ENCODE measurements at places on chromosomes 2 and 18.

- DNase-seq = no peak
Observed at GRCh38 chr2:72927619-72928550, 10.6 kb downstream of the EMX1 start.

DNA sequence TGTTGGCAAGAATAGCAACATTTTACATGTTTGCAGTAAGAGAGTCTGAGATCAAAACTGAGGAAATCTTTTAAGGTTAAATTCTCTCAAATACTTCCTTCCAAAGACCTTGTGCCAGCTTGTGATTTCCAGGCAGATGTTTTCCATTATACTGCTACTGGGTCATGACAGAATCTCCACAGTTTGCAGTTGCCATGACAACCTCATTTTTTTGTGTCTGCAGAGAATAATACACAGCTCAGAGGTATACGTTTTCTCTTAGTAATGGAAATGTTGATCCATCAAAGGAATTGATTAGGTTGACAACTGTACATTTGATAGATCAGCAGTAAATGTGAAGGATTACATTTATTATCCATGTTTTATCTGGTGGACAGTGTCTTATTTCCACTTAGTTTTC, 29.1 kb upstream of the CSRNP3 start:
- no peak for DNase-seq

- no peak for DNase-seq
Observed at GRCh38 chr18:25180973-25181548, 170.9 kb downstream of the ZNF521 start.

- DNase-seq = no peak
Observed at GRCh38 chr2:195500879-195501278, 156.1 kb upstream of the SLC39A10 start.

- DNase-seq = no peak
Observed at GRCh38 chr2:5507367-5507766, 184.8 kb upstream of the SOX11 start.

DNA sequence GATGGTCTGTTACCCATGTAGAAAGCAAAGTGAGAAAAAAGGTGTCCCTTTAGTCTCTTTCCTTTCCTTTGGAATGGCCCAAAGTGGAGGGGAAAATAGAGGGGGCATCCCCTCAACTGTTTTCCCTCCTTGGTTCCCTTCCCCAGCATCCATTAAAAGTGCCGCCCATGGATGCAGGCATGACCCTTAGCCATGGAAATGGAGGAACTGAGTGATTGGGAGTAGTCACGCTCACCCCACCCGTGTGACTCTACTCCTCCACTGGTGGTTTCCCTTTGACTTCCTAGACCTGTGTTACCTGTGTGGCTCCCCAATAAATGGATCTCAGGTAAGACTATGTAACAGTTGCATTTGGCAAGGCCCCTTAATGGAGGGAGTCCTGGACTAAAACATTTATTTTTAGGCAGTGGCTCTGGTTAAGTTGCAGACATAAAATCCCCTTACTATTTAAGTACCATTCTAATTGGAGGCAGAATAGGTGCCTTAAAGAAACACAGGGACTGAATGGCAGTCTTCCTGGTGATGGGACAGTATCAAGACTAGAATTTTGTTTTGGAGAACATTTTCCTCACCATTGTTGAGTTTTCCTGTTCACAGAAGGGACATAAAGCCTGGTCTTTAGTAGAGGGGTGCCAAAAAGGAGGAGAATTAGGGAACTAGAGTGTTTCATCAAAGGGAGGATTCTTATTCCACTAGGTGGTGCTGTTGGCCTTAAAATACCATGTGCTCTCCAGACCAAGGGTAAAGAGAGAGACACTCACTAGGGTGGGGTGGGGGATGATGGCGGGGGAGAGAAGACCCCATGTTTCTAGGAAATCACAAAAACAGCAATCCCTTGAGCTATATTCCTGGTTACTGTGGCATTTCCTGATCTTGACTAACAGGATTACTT, 25.7 kb upstream of the PLA2R1 start:
- DNase-seq = no peak

- DNase-seq = no peak
Observed at GRCh38 chr18:72672364-72673184, 128.4 kb upstream of the CBLN2 start.

DNA sequence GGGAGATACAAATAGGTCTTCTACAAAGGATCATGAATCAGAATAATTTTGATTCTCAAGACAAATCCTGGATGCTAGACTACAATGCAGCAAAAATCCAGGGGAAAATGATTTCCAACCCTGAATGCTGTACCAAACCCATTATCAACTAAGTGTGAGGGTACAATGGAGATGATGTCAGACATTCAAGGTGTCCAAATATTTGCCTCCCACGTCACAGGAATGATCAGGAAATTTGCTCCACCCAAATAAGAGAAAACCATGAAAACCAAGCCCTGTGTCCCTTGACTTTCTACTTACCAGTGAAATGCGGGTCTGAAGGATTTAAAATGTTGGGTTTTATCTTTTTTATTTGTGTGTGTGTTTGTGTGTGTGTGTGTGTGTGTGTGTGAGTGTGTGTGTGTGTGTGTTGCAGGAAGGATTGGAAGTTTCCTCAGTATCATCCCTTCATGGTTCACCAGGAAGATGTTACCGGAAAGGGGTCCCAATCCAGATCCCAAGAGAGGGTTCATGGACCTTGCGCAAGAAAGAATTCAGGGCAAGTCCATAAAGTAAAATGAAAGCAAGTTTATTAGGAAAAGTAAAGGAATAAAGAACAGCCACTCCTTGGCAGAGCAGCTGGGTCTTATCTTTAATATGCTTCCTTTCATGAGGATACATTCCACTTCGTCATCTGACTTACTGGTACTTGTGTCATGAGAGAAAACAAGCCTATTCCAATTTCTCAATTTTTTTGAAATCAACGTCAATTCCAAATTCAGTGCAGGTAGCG, 61.1 kb upstream of the ID2 start:
- no peak for DNase-seq

DNA sequence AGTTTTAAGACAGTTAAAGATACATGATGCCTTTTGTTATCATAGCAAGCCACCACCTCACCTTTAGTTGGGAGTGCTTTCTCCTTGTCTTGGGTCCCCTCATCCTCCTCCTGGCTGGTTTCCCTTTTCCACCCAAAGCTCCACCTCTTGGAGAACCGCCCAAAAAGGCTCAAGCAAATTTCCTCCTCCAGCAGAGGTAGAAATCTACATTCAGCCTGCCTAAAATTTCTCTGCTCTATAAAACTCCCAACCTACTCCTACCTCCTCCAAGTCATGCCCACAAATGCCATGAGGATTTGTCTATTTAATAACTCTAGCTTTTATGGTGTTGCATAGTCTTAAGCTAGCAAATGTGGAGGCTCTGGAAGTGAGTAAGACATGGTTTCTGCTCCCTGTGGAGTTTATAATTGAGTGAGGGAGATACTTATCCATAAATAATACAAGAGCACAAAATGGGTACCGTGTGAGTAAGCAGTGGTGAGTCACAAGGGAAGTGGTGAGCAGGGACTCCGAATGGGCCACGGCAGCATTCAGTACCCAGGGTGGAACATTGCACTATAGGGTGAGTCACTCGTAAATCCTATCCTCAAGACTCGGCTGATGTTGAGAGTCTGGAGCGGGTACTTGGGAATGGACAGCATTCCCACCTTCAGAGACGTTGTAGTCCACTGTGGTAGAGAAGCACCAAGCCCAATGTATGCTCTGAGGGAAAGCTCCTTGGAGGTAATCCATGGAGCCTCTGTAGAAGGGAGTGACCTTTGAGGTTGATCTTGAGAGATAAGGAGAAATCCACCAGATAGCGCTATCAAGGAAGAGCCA, 146.3 kb downstream of the RTN4 start:
- no peak for DNase-seq

- no peak for DNase-seq
Observed at GRCh38 chr2:190062053-190062452, 476 bp downstream of the MSTN start.

DNA sequence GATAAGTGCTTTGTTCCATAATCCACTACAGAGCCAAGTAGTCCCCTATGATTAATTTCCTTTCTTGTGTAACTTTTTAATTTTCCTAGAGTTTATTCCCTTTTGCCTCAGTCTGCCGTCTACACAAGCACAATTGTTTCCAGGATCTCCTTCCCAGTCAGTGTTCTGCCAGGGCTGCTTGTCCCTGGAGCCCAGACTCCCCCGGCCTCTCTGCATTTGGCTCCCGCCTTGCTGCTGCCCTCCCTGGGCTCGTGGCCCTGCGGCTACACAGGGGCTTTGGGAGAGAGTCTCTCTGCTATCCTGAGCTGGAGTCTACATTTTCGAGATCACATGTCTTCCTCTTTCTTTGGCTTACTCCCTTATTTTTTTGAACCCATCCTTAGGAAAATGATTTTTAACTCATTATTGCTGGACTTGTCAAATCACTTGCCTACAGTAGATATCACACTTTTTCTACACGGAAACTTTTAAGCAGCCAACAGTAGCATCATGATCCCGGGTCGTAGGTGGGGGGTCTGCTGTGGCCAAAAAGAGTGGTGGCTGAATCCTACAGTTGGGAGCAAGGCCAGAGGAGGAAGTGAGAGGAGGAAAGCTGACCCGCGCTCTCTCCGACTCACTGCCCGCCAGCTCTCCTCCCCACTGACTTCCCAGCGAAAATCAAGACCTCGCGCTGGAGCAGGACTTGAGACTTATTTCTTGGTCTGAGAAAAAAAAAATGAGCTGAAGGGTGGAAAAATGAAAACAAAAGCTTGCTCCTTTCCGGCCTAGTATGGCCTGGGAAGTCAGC, 9.4 kb downstream of the FBLN7 start:
- DNase-seq = no peak

- DNase-seq = no peak
Observed at GRCh38 chr2:62540408-62541168, 34.6 kb upstream of the TMEM17 start.

- DNase-seq = no peak
Observed at GRCh38 chr18:28650860-28651259, 473.9 kb upstream of the CDH2 start.

DNA sequence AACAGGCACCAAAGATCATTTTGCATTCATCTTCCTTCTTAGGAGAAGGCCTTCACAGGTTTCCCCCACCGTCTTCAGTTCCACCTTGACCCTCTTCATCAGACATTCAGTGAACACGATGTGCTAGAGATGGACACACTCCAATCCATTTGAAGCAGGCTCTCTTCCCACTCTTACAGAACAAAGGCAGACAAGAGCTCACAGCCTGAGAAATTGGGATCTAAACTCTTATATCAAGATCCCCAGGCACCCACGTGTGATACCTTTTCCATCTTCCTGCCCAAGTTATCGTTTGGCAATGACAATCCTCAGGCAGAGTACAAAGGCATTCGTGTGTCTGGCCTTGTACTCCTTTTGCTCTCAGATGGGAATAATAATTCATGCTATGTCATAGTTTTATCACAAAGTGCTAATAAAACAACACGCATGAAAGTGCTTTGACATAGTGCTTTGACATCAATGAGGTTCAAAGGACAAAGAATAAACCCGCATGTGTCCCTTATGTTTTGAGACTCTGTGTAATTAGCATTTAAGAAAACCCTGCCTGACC, 369.3 kb upstream of the KLHL29 start:
- DNase-seq = no peak

- no peak for DNase-seq
Observed at GRCh38 chr18:75455249-75456198, 28.0 kb upstream of the SMIM21 start.

DNA sequence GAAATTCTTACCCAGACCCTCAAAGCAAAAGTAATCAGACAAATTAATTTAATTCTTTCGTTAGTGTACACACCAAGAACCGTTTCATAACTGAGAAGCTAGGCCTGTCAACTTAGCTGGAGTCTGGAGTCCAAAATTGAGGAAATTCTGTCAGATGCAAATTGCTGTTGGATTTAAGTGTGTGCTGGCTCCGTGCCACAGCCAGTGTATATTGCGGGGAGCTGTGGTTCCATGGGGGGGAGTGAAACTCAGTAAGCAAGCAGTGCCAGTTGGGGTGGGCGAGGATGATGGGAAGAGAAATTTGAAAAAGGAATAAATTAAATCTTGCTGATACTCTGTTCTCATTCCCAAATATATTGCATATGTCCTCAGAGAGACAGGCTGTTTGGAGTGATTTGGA, 4.0 kb downstream of the ARPC2 start:
- DNase-seq = no peak

GRCh38 chr2:141570474-141571131, 560.2 kb downstream of the LRP1B start:
- DNase-seq = no peak

- no peak for DNase-seq
Observed at GRCh38 chr2:148300544-148300943, 279.7 kb downstream of the MBD5 start.

DNA sequence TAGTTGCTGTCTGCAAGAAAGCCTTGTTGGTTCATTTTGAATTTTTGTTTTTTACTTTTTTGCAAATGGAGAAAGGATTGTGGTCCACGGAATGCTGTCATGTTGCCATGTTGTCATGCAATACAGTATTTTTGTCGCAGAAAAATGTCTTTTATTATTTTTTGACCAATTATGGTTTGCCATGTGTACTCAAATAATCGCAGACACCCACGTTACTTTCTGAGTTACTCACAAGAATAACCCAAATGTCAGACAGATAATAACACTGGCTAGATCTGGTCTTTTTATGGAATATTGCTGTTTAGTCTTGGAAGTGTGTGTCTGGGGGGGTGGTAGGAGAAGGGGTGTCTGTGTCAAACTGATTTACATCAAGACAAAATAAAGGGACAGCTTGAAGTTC, 188.9 kb downstream of the LTBP1 start:
- DNase-seq = no peak

DNA sequence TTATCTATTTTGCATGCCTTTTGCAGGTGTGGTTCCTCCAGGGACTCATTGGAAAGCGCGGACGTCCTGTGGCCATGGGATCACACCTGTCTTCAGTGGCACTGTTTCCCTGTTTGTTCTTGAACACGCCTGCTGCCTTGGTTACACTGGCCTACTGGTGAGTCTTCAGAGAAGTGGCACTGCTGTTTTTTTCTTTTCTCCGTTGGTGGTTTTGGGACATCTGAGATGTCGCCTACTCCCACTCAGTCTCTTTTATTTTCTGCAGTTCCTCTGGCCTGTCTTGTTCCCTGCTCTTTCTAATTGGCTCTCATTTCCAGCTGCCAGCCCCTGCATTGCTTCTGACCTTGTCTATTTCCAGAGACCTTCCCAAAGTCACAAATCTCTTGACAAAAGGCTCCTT, 35.7 kb upstream of the POU3F3 start:
- no peak for DNase-seq

- no peak for DNase-seq
Observed at GRCh38 chr2:213934560-213934959, 476.3 kb upstream of the VWC2L start.

DNA sequence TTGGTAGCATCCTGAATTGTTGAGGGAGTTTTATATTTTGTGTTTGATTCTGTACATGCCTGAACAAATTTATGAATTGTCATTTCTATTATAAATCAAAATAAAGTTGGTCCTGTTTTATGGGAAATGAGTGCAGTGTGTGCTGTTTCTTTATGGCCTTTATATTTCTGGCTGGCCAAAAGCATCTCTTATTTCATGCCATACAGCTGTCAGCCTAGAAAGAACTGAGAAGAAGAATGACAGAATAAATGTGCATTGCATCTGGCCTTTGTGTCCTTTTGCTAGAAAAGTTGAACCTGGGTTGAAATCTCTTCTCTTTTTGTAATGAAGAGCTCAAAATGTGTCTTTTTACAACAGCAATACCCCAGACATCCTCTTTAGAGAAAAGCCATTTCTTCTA, 474.7 kb upstream of the LRATD1 start:
- no peak for DNase-seq

- DNase-seq = no peak
Observed at GRCh38 chr2:42118754-42119569, 50.2 kb upstream of the EML4 start.

All from cortex of kidney (tissue), 1 donor.